ENCODE measurements at places on chromosomes 1 and 21. TPM values are rescaled to one million over a fixed set of nuclear protein-coding genes. Genes with fewer than 3 reads are reported as not detected.

Gene FAM167B
- polyA plus RNA-seq: 84.8 TPM

Gene UBIAD1
- 5.6 TPM for polyA plus RNA-seq

GRCh38 chr1:6795661-6796060 lies 10.4 kb downstream of the CAMTA1 start:
- no peaks in the 10 kb centered on the region for H3K27me3 ChIP-seq
- no peak for DNase-seq
- no peak overlapping the region for H3K4me3 ChIP-seq
- no peaks in the 10 kb centered on the region for H3K36me3 ChIP-seq

DNA sequence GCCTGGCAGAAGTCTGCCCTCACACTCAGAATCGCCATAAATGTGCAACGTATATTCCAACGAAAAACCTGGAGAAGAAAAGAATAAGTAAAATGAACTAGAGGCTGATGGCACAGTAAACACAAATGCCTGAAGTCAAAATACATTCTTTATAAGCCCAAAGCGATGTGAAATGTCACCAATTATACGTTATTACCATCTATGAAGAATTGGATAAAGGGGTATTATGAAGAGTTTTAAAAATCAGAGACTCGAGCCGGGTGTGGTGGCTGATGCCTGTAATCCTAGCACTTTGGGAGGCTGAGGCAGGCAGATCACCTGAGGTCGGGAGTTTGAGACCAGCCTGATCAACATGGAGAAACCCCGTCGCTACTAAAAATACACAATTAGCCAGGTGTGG lies 18.6 kb downstream of the PTP4A2 start:
- DNase-seq: no peak
- no peaks in the 10 kb centered on the region for H3K27me3 ChIP-seq
- no peak overlapping the region for H3K27ac ChIP-seq
- peaks cover 3% of the 10 kb centered on the region for H3K36me3 ChIP-seq
- H3K4me3 ChIP-seq: no peak overlapping the region
- H3K4me1 ChIP-seq: peaks cover 10% of the 10 kb centered on the region

Measured in kidney (tissue), 22 donors.